ENCODE measurements at places on chromosomes 6 and 20. TPM values are rescaled to one million over a fixed set of nuclear protein-coding genes. Genes with fewer than 3 reads are reported as not detected.

- peaks cover 86% of the 10 kb centered on the region for H3K4me1 ChIP-seq
- H3K4me3 ChIP-seq, result peak overlapping the region; percentile 2
- H3K27me3 ChIP-seq, result no peaks in the 10 kb centered on the region
- H3K36me3 ChIP-seq, result peaks cover 51% of the 10 kb centered on the region
- peak; percentile 72 for DNase-seq
Observed at GRCh38 chr6:44253307-44254101, 3.8 kb downstream of the SLC35B2 start.

GRCh38 chr6:105275542-105275941 lies 95.7 kb upstream of the POPDC3 start:
- no peak overlapping the region for H3K27ac ChIP-seq
- no peak overlapping the region for H3K4me3 ChIP-seq
- H3K27me3 ChIP-seq, result no peaks in the 10 kb centered on the region
- peaks cover 2% of the 10 kb centered on the region for H3K36me3 ChIP-seq
- H3K4me1 ChIP-seq, result no peaks in the 10 kb centered on the region

DNA sequence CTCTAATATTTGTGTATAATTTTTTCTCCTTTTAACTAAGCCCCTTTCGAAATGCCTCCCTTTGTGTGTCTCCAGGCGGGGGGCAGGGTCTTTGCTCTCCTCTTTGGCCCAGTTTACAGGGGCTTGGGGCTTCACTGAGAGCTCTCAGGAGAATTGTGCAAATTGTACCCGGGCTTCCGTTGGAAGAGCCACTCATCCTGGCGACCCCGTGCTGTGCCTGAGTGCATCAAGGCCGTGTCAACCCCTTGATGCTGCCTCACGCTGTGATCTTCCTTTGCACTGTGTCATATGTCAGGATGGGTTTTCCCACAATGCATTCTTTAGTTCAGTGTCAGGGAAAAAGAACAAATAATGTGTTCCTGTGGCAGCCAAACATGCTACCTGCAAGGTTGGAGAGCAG lies 118.0 kb upstream of the POU3F2 start:
- no peak for DNase-seq
- no peaks in the 10 kb centered on the region for H3K4me1 ChIP-seq
- H3K27ac ChIP-seq, result no peak overlapping the region

GRCh38 chr6:111468329-111469012 lies 14.5 kb downstream of the REV3L start:
- peaks cover 2% of the 10 kb centered on the region for H3K36me3 ChIP-seq
- DNase-seq, result peak; percentile 57
- H3K4me3 ChIP-seq, result no peak overlapping the region
- H3K4me1 ChIP-seq, result peaks cover 55% of the 10 kb centered on the region
- peak overlapping the region; percentile 80 for H3K27ac ChIP-seq

- no peaks in the 10 kb centered on the region for H3K27me3 ChIP-seq
- no peak overlapping the region for H3K4me3 ChIP-seq
- peaks cover 7% of the 10 kb centered on the region for H3K4me1 ChIP-seq
- H3K36me3 ChIP-seq, result no peaks in the 10 kb centered on the region
- H3K27ac ChIP-seq, result no peak overlapping the region
- no peak for DNase-seq
Observed at GRCh38 chr6:139446138-139446715, 71.8 kb upstream of the CITED2 start.

DNA sequence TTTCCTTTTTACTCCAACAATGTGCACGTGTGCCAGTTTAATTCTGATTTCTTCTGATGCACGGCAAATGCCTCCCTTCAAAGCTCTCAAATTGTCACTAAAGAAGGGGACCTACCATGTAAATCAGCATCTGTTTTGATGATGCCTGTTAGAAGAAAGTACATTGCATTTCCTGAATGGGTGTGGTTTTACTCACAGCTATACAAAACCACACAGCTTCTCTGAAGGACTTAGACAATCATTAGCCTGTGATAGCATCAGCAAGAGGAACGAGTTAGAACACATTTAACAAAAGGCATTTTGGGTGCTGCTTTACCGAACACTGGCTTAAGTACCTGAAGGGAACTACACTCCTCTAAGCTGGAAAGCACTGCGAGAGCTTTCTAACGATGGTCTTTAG lies 109.4 kb downstream of the ATXN1 start:
- H3K27ac ChIP-seq, result no peak overlapping the region
- peaks cover 15% of the 10 kb centered on the region for H3K36me3 ChIP-seq
- H3K4me3 ChIP-seq, result peak overlapping the region; percentile 7
- H3K4me1 ChIP-seq, result peaks cover 57% of the 10 kb centered on the region

- no peaks in the 10 kb centered on the region for H3K36me3 ChIP-seq
- DNase-seq, result no peak
- H3K4me3 ChIP-seq, result no peak overlapping the region
- no peak overlapping the region for H3K27ac ChIP-seq
Observed at GRCh38 chr20:17617868-17618672, 48.2 kb downstream of the DSTN start.

The KIAA1755 gene
- total RNA-seq, result not detected

- no peak overlapping the region for H3K27ac ChIP-seq
- H3K4me1 ChIP-seq, result peaks cover 30% of the 10 kb centered on the region
Observed at GRCh38 chr20:44021900-44022299, 107.2 kb downstream of the TOX2 start.

The GSTA3 gene
- not detected for total RNA-seq

The HTR1E gene
- not detected for total RNA-seq

- peak; percentile 0 for DNase-seq
- H3K4me3 ChIP-seq, result peak within 1 kb of the TSS; percentile 43
- H3K27me3 ChIP-seq, result peaks cover 19% of the 10 kb centered on the region
- peaks cover 6% of the 10 kb centered on the region for H3K4me1 ChIP-seq
Observed at GRCh38 chr6:62285612-62286469, at the start of gene KHDRBS2. Gene KHDRBS2 (minus strand): TSS chr6:62286225.

The GABRR1 gene
- total RNA-seq, result not detected

The ARMH2 gene
- not detected for total RNA-seq

GRCh38 chr20:51625105-51625504 lies 82.6 kb upstream of the NFATC2 start:
- peaks cover 20% of the 10 kb centered on the region for H3K4me1 ChIP-seq
- DNase-seq, result no peak
- H3K27me3 ChIP-seq, result peaks cover 14% of the 10 kb centered on the region
- H3K27ac ChIP-seq, result no peak overlapping the region

- no peaks in the 10 kb centered on the region for H3K36me3 ChIP-seq
- no peaks in the 10 kb centered on the region for H3K4me1 ChIP-seq
- no peak overlapping the region for H3K27ac ChIP-seq
- H3K4me3 ChIP-seq, result no peak overlapping the region
Observed at GRCh38 chr6:169167581-169168301, 85.9 kb downstream of the THBS2 start.

- H3K27ac ChIP-seq, result no peak overlapping the region
- peaks cover 4% of the 10 kb centered on the region for H3K4me1 ChIP-seq
- DNase-seq, result no peak
- H3K4me3 ChIP-seq, result no peak overlapping the region
- H3K27me3 ChIP-seq, result peaks cover 6% of the 10 kb centered on the region
Observed at GRCh38 chr20:43477193-43477592, 19.5 kb downstream of the SRSF6 start.

- H3K27ac ChIP-seq, result no peak overlapping the region
- peaks cover 33% of the 10 kb centered on the region for H3K27me3 ChIP-seq
- no peak for DNase-seq
- H3K4me3 ChIP-seq, result no peak overlapping the region
- no peaks in the 10 kb centered on the region for H3K36me3 ChIP-seq
- peaks cover 10% of the 10 kb centered on the region for H3K4me1 ChIP-seq
Observed at GRCh38 chr6:6730831-6731230, 142.3 kb downstream of the LY86 start.

The SPTLC3 gene
- 2.0 TPM for total RNA-seq

The MUC21 gene
- total RNA-seq, result not detected

DNA sequence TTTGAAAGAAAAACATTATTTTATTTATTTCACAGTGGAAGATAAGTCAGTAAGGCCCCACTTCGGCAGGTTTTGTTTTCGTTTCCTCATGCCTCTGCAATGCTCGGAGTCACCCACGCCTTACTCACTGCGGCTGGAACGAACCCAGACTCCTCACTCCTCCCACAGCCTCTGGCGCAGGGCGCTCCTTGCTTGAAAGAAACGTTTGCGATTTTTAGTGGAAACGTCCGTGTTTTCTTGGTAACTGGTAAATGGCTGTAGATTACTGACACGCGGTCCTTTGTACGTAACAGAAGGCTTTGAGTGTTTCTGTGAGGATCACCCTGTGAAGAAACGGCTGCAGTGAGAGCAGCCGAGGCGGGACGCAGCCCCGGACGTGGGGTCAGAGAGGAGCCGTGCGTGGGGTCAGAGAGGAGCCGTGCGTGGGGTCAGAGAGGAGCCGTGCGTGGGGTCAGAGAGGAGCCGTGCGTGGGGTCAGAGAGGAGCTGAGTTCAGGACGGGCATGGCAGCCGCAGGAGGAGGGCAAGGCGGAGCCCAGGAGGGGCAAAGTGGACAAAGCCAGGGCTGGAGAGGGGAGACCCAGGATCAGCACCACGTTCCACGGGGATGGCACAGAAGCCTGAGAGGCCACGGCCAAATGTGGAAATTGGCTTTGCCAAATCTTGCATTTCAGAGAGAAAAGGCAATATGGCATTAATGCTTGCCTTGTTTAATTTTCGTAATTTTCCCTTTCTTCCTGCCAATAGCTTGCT lies 198.6 kb upstream of the THBS2 start:
- H3K36me3 ChIP-seq, result peaks cover 1% of the 10 kb centered on the region
- no peaks in the 10 kb centered on the region for H3K4me1 ChIP-seq
- H3K27ac ChIP-seq, result no peak overlapping the region
- H3K4me3 ChIP-seq, result no peak overlapping the region

DNA sequence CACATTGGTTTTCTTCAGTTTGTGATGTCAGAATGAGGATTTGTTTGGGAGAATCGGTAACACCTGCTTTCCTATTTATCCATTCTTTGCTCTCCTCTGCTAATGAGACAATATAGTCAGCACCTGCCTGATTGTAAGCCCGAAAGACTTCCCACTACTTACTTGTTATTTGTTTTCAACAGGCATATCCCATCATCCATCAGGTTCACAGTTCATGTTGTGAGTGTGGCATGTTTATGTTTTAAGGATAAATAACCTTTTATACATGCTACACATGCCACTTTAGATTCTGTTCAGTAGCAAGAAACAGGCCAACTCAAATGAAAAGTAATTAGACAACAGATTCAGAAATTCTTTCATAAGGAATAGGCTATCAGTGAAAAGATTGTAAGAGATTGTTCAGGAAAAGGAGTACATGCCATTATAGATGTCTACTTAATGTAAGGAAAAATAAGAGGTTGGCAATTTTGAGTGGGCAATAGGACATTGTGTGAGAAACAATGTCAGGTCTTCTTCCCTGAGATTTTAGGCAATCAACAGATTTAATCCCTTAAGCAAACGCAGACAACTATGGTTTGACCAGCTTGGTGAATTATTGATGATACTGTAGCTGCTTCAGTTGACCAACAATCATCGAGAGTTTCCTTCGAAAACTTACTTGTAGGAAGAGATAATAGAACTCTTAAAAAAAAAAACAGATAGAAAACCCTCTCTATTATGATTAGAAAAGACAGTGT lies 7.9 kb upstream of the GPRC6A start:
- no peak overlapping the region for H3K27ac ChIP-seq
- no peaks in the 10 kb centered on the region for H3K4me1 ChIP-seq
- no peaks in the 10 kb centered on the region for H3K36me3 ChIP-seq
- no peaks in the 10 kb centered on the region for H3K27me3 ChIP-seq

DNA sequence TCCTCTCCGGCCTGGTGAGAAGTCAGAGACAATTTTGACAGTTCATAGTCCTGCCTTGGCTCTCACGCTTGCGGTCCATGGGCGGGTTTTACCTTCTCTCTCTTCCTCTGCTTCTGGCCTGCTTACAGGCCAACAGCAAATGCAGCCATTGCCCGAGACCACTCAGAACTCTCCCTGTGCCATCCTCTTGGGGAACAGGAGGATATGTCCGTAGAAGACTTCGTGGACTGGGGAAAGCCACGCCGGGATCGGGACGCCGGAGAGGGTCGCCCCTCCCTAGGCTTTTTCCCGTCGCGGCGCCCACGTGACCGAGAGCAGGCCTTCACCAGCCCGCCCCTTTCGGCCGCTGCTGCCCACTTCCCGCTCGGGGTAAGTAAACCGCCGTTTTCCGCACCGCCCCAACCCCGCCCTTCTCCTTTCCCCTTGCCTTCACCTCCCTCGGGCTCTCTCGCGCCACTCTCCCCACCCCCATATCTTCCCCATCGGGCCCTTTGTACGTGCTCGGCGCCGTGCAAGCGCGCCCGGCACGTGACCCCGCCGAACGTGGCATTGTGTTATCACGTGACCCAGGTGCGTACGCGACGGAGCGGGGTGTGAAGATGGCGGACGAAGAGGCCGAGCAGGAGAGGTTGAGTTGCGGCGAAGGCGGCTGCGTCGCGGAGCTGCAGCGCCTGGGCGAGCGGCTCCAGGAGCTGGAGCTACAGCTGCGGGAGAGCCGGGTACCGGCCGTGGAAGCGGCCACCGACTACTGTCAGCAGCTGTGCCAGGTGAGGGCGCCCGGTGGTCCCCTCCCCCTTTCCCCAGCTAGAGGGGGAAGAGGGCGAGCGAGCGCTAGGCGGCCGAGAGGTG lies at the start of gene ZNF292:
TSS of gene ZNF292 (plus strand) at position 573 of the 849 bp plus-strand sequence. CDS start at position 600, 27 bp downstream.
- peak within 1 kb of the TSS; percentile 79 for H3K4me3 ChIP-seq
- peak within 1 kb of the TSS; percentile 98 for H3K27ac ChIP-seq
- peaks cover 56% of the 10 kb centered on the region for H3K4me1 ChIP-seq
- peaks cover 15% of the 10 kb centered on the region for H3K36me3 ChIP-seq
- DNase-seq, result peak; percentile 98

DNA sequence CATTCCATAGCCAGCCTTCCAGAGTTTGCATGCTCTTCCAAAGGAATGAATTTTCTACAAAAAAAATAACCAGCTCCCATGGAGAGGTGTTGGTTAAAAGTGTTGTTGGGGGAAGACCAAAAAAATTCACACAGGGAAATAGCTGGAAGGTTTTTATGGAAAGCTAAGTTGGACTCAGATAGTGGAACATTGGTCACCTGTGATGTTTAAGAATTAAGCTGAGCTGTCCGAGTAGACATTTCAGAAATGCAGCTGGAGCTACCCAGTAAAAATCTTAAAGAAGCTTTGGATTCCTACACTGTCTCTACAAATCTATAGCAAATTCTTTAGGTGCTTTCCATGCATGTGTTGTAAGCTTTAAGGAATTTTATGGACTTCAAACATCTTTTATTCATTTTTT lies 155.5 kb downstream of the THBS2 start:
- no peaks in the 10 kb centered on the region for H3K4me1 ChIP-seq
- no peak overlapping the region for H3K4me3 ChIP-seq
- DNase-seq, result no peak
- H3K36me3 ChIP-seq, result no peaks in the 10 kb centered on the region

The PKIG gene
- 13.6 TPM for total RNA-seq

The HSPA1A gene
- 37.6 TPM for total RNA-seq

GRCh38 chr6:10300071-10300470 lies 114.8 kb downstream of the TFAP2A start:
- H3K4me3 ChIP-seq, result no peak overlapping the region
- H3K36me3 ChIP-seq, result no peaks in the 10 kb centered on the region
- H3K27me3 ChIP-seq, result no peaks in the 10 kb centered on the region
- no peaks in the 10 kb centered on the region for H3K4me1 ChIP-seq
- no peak for DNase-seq

The KDM1B gene
- 12.2 TPM for total RNA-seq

GRCh38 chr20:59295531-59295930 lies 4.9 kb upstream of the EDN3 start:
- peaks cover 47% of the 10 kb centered on the region for H3K27me3 ChIP-seq
- no peak for DNase-seq
- H3K4me1 ChIP-seq, result peaks cover 4% of the 10 kb centered on the region
- no peak overlapping the region for H3K27ac ChIP-seq

GRCh38 chr6:129130106-129130505 lies 247.2 kb downstream of the LAMA2 start:
- no peaks in the 10 kb centered on the region for H3K27me3 ChIP-seq
- no peaks in the 10 kb centered on the region for H3K4me1 ChIP-seq
- no peaks in the 10 kb centered on the region for H3K36me3 ChIP-seq
- no peak overlapping the region for H3K4me3 ChIP-seq

The PSORS1C2 gene
- total RNA-seq, result not detected

GRCh38 chr6:98467902-98468301 lies 366.5 kb upstream of the POU3F2 start:
- H3K36me3 ChIP-seq, result peaks cover 3% of the 10 kb centered on the region
- DNase-seq, result no peak
- no peak overlapping the region for H3K27ac ChIP-seq
- H3K4me3 ChIP-seq, result no peak overlapping the region

The CPXM1 gene
- total RNA-seq, result 4.4 TPM

The BMP6 gene
- total RNA-seq, result 2.2 TPM
